A673 (cell line): ENCODE measurements at places on chromosomes 13 and 19. TPM values are rescaled to one million over a fixed set of nuclear protein-coding genes. Genes with fewer than 3 reads are reported as not detected.

GRCh38 chr13:93862259-93862658 is 617.2 kb downstream of the DCT start:
- H3K27me3 ChIP-seq: no peaks in the 10 kb centered on the region
- no peaks in the 10 kb centered on the region for H3K36me3 ChIP-seq
- H3K4me1 ChIP-seq: peaks cover 10% of the 10 kb centered on the region
- H3K4me3 ChIP-seq: no peak overlapping the region

- peaks cover 4% of the 10 kb centered on the region for H3K4me1 ChIP-seq
- H3K27ac ChIP-seq: no peak overlapping the region
- H3K36me3 ChIP-seq: no peaks in the 10 kb centered on the region
- no peak overlapping the region for H3K4me3 ChIP-seq
- DNase-seq: no peak
These were observed 55.1 kb upstream of the C1QTNF9 start for GRCh38 chr13:24254146-24254841.

DNA sequence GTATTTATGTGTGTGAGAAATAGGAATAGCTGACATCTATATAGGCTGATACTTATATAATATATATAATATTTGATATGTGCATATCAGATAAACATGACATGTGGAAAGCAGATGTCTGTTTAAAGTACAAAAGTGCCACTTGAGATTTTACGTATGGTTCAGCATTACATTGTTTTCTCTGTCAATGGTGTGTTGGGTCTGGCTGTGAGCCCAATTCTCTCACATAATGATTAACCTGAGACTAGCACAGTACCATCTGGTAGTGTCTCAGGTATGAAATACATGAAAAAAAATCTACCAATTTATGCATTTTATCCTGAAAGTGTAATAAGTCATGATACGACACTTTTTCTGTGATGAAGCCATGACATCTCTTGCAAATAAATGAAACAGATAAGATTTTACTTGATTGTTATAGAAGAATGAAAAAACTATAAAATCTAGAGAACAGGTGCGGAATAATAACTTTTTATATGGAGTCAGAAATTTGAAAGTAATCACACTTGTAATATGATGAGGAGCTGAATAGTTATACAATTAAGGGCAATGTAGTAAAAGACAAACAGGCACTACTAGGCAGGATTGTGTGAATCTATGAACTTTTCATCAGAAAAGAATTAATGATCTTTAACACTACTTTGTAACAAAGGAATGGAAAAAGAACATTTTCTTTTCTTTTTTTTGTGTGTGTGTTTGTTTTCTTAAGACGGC is 1405.0 kb downstream of the OLFM4 start:
- no peaks in the 10 kb centered on the region for H3K4me1 ChIP-seq
- DNase-seq: no peak
- no peak overlapping the region for H3K4me3 ChIP-seq
- no peaks in the 10 kb centered on the region for H3K36me3 ChIP-seq
- H3K27ac ChIP-seq: no peak overlapping the region
- no peaks in the 10 kb centered on the region for H3K27me3 ChIP-seq

DNA sequence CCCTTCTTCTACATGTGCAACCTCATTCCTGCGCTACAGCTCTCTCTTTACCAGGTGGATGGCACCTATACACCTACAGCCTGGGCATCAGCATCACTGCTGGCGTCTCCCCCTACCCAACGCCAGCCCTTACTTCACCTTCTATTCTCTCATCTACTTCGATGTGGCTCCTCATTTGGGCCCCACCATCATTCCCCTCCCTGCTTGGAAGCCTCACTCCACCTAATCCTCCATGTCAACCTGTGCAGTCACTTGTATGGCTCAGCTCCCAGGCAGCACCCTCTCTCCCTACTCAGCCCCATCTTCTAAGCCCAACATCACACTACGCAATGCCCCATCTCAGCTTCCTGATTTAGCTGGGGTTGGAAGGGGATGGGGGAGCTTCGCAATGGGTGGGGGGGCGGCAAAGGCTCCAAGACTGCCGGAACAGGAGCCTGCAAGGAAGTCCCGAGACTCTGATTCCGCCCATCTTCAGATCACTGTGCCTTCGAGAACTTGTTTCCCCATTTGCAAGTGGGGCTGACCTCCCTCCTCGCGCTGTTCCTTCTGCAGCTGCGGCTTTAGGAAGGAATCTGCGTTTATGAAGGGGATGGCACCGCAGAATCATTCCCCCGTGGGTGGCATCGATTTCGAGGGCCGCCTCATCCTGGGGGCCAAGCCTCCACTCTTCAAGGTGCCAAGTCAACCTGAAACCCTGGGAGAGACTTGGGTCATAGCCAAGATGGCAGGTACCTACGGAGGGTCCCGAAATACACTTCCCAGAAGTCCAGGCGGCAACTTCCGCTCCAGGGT is 913 bp downstream of the MZF1 start:
- H3K27me3 ChIP-seq: no peaks in the 10 kb centered on the region
- H3K36me3 ChIP-seq: peaks cover 2% of the 10 kb centered on the region
- H3K4me1 ChIP-seq: peaks cover 10% of the 10 kb centered on the region
- peak overlapping the region; percentile 52 for H3K4me3 ChIP-seq
- peak overlapping the region; percentile 96 for H3K27ac ChIP-seq
- no peak for DNase-seq

DNA sequence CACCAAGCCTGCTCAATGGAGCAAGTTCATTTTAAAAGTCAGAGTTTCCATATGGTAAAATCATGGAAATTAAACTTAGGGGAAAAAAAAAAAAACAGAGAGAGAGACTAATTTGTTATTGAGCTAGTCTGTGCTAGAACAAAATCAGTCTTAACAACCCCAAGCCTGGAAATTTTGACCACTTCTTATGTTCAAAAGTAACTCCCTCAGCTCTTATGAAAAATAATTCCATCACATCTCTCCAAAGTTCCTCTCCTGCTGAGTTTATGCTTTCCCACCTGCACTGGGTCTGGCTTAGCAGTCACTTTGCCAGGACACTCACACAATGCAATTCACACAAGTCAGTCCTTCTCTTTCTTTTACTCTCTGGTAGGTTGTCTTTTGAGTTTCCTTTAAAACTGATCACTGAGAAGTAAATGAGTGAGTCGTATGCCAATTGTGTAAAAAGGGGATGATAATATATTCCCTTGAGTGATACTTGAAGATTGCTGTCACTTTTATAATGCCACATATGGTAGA is 92.6 kb downstream of the ENOX1 start:
- H3K27ac ChIP-seq: no peak overlapping the region
- no peak for DNase-seq

DNA sequence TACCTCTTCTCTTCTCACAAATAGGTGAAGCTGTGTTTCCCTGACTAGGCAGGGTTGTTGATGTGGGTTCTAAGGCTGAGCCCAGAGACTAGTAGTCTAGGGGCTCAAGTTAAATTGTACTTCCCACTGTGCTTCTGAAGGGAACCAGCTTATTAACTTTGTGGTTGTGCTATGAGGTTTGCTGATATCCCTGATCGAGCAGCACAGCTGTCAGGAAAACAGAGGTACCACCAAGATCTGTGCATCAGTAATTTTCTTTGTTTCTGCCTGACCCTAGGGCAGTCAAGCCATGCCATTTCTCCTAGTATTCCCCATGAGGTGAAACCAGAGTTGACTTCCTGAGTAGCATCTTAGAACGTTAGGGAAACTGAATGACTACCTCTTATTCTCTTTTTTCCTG is 853.8 kb upstream of the MIR17HG start:
- no peak overlapping the region for H3K27ac ChIP-seq
- H3K4me3 ChIP-seq: no peak overlapping the region
- H3K4me1 ChIP-seq: no peaks in the 10 kb centered on the region

DNA sequence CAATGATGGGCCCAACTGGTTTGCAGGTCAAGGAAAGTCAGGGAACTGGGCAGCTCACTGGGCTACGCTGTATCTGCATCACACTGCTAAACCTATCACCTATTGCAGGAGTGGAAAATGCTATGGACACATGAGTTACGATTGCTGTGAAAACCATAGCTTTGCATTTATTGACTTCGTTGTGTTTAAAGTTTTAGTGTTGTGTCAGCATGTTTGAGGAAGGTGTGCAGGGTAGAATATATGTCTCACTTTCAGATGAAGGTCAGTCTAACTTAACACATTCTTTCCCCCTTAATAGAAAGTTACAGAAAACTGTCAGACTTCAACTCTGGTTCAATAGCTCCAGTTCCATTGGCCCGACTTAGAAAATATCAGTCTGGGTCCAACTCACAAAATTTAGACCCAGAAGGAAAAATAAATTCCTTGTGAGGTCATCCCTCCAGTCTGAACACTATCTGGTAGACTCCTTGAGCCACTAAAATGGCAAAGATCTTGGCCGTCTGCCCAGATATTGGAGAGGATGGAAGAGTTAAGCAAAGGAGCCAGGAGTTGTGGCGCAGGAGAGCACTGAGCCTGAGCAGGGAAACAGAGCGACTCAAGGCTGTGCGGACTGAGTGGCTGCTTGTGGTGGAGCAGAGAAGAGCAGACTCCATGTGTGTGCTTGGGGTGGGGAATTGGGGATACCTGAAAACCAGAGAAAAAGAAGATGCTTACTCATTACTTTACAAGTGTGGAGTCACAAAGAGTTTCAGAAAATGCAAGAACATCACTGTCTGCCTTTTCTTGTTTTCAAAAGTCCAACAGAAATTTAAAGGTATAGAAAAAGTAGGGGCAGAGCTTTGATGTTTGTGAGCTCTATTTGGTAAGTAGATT is 518.5 kb downstream of the FGF9 start:
- peak; percentile 3 for DNase-seq
- no peaks in the 10 kb centered on the region for H3K27me3 ChIP-seq
- H3K27ac ChIP-seq: no peak overlapping the region
- no peaks in the 10 kb centered on the region for H3K36me3 ChIP-seq

- H3K27me3 ChIP-seq: no peaks in the 10 kb centered on the region
- peak within 1 kb of the TSS; percentile 45 for H3K4me3 ChIP-seq
- DNase-seq: peak; percentile 27
- peaks cover 13% of the 10 kb centered on the region for H3K4me1 ChIP-seq
- no peaks in the 10 kb centered on the region for H3K36me3 ChIP-seq
- no peak within 1 kb of the TSS for H3K27ac ChIP-seq
These were observed at the start of gene ITGBL1 for GRCh38 chr13:101452519-101453485. Gene ITGBL1 (plus strand): TSS chr13:101452675. CDS start chr13:101452834, 159 bp downstream.

GRCh38 chr19:10285393-10285792 is 1.4 kb upstream of the ICAM4 start:
- no peak overlapping the region for H3K27ac ChIP-seq
- no peaks in the 10 kb centered on the region for H3K36me3 ChIP-seq
- H3K4me3 ChIP-seq: no peak overlapping the region
- no peaks in the 10 kb centered on the region for H3K27me3 ChIP-seq

DNA sequence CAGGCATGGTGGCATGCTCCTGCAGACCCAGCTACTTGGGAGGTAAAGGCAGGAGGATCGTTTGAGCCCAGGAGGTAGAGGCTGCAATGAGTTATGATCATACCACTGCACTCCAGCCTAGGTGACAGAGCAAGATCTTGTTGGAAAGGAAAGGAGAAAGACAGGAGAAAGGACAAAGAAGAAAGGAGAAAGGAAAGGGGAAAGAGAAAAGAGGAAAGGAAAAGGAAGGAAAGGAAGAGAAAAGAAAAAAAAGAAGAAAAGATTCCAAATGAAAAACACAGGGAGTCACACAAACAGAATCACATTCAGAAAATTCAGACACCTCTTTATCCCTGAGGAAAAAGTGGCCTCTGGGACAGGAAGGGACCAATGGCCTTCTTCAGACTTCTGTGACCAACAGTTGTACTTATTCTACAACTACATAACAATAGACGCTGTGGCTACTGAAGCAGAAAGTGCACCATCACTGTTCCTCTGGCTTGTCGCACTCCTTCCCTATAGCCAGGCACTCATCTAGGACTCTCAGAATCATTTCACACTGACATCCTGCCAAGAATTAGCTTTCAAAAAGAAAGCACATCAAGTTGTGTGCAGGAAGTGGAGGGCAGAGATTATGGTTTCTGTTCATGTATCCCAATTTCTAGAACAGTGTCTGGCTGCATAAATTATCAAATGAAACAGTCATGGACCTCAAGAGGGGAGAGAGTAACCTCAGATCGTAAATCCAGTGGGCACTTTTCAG is 5.9 kb downstream of the MTMR6 start:
- H3K4me3 ChIP-seq: peak overlapping the region; percentile 5
- no peaks in the 10 kb centered on the region for H3K27me3 ChIP-seq
- peak overlapping the region; percentile 79 for H3K27ac ChIP-seq
- no peaks in the 10 kb centered on the region for H3K36me3 ChIP-seq
- DNase-seq: peak; percentile 83
- peaks cover 46% of the 10 kb centered on the region for H3K4me1 ChIP-seq

GRCh38 chr13:110561344-110562035 is at the start of gene RAB20:
Gene RAB20 (minus strand): TSS chr13:110561722. CDS start chr13:110561519, 203 bp downstream.
- no peak within 1 kb of the TSS for H3K27ac ChIP-seq
- H3K4me1 ChIP-seq: peaks cover 4% of the 10 kb centered on the region
- DNase-seq: peak; percentile 78
- H3K27me3 ChIP-seq: peaks cover 4% of the 10 kb centered on the region
- no peaks in the 10 kb centered on the region for H3K36me3 ChIP-seq
- peak within 1 kb of the TSS; percentile 85 for H3K4me3 ChIP-seq

DNA sequence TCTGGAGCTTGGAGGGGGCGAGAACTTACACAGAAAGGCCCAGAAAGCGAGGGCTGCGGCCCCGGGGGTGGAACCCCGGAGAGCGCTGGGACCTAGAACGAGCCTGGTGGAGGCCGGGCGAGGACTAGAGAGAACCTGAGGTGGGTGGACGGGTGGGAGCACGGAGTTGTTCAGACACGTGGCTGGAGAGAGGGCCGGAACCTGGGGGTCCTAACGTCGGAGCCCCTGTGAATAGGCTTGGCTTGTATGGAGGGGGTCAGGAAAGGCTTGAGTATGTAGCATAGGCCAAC is 383 bp downstream of the ZNF581 start:
- H3K27ac ChIP-seq: peak overlapping the region; percentile 90
- H3K27me3 ChIP-seq: no peaks in the 10 kb centered on the region
- H3K4me1 ChIP-seq: peaks cover 31% of the 10 kb centered on the region
- peaks cover 13% of the 10 kb centered on the region for H3K36me3 ChIP-seq

GRCh38 chr19:55440411-55441105 is 2.5 kb downstream of the SHISA7 start:
- peaks cover 20% of the 10 kb centered on the region for H3K4me1 ChIP-seq
- no peaks in the 10 kb centered on the region for H3K36me3 ChIP-seq
- H3K27me3 ChIP-seq: peaks cover 45% of the 10 kb centered on the region

DNA sequence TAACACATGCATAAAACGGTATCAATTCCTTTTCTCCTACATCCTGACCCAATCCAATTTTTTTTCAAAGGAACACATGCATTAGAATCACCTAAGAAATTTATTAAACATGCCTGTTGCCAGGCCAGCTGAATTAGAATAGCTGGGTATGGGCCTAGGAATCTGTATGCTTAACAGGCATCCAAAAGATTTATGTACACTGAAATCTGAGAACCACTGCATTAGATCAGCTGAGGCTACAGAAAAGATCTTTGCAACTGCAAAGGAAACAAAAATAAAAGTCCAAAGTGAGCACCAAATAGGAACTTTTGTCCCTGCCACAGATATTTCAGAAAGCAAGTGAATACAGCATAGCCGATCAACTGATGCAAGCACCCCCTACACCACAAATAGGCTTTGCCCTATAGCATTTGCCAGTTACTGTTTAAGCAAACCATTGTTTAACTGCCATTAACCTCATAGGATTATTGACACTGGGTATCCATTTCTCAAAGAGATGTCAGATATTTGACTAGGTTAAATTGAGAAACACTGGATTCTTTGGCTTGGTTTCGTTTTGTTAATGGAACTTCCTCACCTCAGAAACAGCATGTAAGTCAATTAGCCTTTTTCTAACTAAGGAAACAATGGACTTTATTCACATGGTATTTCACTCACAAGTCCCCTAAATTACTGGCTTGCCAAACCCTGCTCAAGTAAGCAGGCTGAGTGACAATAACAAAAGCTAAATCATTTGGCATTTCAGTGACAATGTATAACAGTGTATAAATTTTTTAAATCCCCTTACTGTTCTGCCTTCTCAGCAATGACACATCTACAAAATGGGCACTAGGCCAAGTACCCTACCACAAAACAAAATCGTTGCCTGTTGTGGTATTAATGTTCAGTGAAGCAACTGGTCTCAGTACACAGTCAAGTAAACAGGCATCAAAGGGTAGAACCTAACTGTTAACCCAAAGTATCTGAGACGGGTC is 67.8 kb downstream of the SUCLA2 start:
- H3K4me1 ChIP-seq: no peaks in the 10 kb centered on the region
- H3K27me3 ChIP-seq: no peaks in the 10 kb centered on the region

The OR7A10 gene
- not detected in 2 replicates for total RNA-seq

The ACP7 gene
- total RNA-seq: not detected in 2 replicates
